Stimulated activated CD8-positive, alpha-beta memory T cell treated with anti-CD3 and anti-CD28 coated beads, Interleukin-4, amount 100 ng/mL, for 4 hours (primary cell): ENCODE measurements at places on chromosomes 3 and 15.
A peak's percentile ranks its signal among the peaks of the same experiment; 100 is the strongest.

DNA sequence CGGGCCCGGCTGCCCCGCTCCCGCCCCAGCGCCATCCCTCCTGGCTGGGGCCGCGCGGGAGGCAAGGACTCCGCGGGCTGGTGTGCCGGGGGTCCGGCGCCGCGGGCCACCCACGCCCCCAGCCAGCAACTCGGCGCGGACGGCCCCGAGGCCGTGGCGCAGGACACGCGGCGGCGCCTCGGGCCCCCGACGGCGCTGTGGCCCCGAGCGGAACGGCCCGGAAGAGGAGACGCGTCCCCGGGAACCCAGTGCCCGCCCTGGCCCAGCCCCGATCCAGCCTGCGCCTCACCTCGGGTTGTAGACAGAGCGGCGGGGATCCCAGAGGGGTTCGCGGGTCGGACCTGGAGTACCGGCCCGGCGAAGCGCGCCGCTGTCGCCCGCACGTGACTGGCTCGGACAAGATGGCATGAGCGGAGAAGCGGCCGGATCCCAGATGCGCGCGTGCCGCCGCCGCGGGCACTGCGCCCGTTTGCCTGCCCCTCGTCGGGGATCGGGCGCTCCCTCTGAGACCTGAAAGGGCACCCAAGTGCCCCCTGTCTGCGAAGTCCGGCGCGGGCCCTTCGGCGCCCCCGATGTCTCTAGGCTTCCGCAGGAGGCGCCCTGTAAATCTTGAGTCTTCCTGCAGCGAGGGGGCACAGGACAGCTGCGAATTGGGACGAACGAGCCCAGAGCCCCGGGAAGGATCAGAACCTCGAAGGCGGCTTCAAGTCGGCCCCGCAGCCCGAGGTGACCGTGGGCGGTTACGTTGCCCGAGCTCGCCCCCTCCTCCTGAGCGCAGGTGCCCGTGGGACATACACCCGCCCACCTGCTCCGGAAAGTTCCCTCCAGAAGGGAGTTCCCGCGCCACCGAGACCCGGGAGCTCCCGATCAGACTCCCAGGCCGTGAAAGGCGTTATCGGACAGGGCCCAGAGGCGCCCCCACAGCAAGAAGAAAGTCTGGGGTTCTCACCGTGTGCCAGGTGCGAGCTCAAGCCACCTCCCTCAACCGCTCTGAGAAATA, 598 bp upstream of the SFMBT1 start:
- peak; percentile 54 for DNase-seq

DNA sequence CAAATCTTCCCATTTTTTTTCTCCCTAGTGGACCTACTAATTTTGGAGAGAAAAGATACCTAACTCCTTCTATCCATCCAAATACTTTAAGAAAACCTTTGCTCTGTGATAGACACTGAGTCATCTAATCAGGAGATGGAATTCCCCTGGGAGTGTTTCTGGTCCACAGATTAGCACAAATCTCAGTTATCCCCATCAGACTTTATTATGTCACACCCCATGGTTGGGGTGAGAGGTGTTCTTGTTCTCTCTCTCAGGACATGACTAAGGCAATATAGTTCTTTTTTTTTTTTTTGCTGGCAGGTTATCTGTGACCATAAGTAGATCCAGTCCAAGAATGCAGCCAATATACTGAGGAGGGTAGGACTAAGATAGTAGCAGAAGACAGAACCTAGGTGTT, 15.8 kb downstream of the SLC9A9 start:
- no peak for DNase-seq

DNA sequence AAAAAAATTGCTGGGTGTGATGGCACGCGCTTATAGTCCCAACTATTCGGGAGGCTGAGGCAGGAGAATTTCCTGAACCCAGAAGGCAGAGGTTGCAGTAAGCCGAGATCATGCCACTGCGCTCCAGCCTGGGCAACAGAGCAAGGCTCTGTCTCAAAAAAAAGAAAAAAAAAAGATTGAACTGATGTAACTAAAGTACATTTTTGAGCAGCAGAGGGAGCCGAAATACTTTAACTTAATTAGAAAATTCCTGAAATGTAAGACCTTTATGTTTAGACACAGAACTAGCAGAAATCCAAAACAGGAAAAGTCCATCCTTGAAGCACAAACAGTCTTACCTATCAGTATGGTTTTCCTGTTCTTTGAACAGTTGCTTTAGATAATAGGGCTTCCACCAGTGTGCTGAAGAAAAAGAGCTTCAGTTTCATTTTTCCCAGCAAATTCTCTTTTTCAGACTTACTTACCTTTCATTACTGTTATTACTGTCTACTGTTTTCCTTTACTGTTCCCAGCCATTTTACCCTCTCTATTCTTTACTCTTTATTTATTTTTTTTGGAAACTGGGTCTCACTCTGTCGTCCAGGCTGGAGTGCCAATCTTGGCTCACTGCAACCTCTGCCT, 33.4 kb upstream of the ZNF609 start:
- DNase-seq, result no peak

- DNase-seq, result no peak
These were observed 147.8 kb upstream of the TGFBR2 start for GRCh38 chr3:30458376-30459171.

- no peak for DNase-seq
These were observed 5.3 kb upstream of the TRAK1 start for GRCh38 chr3:42085641-42086376.

DNA sequence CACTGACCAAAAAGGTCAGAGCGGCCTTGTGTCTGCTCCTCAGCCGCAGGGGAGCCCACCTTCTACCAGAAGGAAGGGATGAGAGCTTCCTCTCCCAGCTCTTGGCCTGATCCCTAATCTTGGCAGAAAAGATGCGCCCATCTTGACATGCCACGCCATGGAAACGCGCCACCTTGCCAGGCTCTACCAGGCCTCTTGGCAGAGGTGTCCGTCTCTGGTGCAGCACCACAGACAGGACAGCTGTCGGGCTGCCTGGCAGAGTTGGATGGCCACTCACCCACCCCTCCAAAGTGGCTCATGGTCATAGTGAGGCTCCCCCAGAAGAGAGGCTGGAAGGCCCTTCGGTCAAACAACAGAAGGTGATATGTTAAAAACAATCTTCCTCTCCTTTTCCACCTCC, 105.2 kb downstream of the LIPC start:
- DNase-seq, result no peak

DNA sequence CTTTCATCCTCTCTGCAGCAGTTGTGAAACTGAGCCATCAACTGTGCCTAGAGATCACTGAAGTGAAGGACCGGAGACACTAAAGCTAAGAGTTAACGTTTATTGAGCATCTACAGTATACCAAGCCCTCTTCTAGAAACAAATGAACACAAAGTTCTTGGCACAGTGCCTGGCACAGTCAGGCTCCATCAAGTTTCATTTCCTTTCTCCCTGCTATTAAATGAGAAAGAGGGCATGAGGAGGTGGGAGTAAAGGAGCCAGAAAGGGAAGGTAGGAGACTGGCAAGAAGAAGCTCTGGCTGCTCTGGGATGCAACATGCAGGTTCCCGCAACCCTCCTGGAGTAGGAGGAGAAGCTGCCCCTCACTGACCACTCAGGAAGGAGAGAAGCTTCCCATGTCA, 30.6 kb downstream of the CYP19A1 start:
- DNase-seq, result no peak

GRCh38 chr3:172107403-172107802, 68.0 kb downstream of the FNDC3B start:
- DNase-seq, result no peak

GRCh38 chr3:112090887-112091586, 4.8 kb downstream of the C3orf52 start:
- no peak for DNase-seq

DNA sequence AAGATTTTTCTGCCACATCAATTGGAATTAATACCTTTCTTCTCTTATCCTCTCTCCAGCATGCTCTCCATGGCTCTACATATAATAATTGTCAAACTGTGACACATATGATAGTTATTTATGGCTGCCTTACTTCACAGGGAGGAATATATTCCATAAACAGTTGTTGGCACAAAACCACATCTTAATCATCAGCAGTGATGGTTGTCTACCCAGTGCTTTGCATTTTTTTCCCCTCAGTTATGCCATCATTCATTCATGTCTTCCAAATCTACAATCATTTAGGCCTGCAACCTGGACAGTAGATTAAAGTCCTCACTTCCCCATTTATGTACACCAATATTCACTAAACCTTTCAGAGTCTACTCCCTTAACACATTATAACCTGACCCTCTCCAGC, 107.7 kb downstream of the THRB start:
- DNase-seq, result no peak

- no peak for DNase-seq
These were observed 47.4 kb downstream of the CCR4 start for GRCh38 chr3:32998631-32999451.

GRCh38 chr3:124097362-124098131, 105.6 kb upstream of the ROPN1 start:
- no peak for DNase-seq

- DNase-seq, result no peak
These were observed 40.0 kb downstream of the ATG7 start for GRCh38 chr3:11312166-11312565.

DNA sequence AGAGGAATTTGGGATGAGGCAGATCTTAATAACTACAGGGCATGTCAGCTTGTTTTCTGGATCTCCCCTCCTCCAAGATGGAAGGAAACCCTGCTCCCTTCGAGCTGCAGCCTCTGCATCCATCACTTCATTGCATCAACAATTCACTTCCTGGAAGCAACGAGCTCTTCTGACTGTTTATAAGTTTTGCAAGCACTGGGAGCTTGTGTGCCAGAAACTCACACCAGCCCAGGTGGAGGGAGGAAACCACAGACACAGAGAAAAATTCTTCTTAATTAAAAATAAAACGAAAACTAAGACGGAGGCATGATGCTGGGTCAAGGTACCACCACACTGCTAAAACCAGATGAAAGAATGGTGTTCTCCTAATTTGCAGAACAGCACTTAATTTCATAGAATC, 10.6 kb downstream of the LRIG1 start:
- DNase-seq, result no peak

- no peak for DNase-seq
These were observed 9.1 kb upstream of the FEM1B start for GRCh38 chr15:68268405-68268804.

DNA sequence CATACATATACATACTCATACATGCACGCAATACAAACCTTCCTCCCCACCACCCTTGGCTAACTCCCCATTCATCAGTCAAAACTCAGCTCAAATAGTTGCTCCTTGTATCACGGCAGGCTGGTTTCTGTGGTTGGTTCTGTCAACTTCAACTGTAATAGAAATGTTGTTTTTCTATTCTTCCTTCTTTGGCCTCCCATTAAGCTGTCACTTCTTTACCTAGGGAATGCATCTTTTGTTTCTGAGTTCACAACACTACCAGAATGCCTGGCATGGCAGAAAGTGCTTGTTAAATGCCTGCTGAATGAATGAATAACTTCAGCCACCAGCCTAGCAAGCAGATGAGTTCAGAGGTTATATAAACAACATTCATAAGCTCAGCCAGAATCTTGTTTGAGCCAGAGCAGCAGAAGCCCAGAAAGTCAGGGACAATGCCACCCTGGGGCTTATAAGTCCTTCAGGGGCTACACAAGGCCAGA, 63.1 kb downstream of the B3GALNT1 start:
- DNase-seq, result no peak

DNA sequence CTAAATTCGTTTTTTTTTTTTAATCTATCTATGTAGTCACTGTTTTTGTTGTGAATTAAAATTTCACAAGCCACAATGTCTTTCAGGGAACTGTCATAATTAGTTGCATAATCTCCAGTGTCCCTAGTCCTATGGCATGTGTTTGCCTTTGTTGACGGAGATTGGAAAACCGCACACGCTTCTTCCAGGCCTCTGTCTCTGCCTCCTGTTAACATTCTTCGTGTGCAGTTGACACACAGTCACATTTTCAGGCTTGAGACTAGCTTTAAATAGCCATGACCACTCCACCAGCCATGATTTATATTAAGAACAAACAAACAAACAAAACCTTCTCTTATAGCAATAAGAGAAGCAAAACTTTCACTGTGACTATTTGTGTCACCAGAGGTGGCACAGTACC, 139.8 kb downstream of the DUT start:
- no peak for DNase-seq

GRCh38 chr15:71628988-71629770, 181.2 kb upstream of the NR2E3 start:
- DNase-seq, result no peak

DNA sequence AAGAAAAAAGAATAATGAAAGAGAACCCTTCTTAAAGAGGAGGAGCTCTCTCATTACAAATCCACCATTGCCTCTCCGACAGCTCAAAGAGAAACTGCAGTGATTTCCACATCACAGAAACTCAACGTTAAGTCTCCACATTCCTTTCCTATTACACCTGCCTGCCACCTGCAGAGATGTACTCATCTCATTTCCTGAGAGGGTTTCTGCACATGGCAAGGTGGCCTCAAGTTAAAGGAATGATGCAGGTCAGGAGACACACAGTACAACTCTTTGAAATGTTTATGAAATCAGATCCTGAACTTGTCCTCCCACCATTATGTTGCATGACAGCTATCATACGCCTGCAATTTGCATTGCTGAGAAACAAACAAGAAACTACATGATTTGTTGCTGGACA, 458.4 kb upstream of the ADAMTS9 start:
- DNase-seq, result no peak

GRCh38 chr3:5017925-5018531, 38.8 kb downstream of the BHLHE40 start:
- no peak for DNase-seq

GRCh38 chr3:14947100-14947885, at the start of gene NR2C2:
Gene NR2C2 (plus strand): TSS chr3:14947583. CDS start chr3:15003915, 56,332 bp downstream.
- DNase-seq, result peak; percentile 58

GRCh38 chr3:102400142-102400541, 34.7 kb upstream of the ZPLD1 start:
- DNase-seq, result no peak

GRCh38 chr3:100463002-100463401, 29.4 kb upstream of the TMEM45A start:
- no peak for DNase-seq
